ENCODE measurements at places on chromosomes 6 and 20.

GRCh38 chr6:143961886-143962878 is 45.9 kb downstream of the PLAGL1 start:
- DNase-seq = no peak

DNA sequence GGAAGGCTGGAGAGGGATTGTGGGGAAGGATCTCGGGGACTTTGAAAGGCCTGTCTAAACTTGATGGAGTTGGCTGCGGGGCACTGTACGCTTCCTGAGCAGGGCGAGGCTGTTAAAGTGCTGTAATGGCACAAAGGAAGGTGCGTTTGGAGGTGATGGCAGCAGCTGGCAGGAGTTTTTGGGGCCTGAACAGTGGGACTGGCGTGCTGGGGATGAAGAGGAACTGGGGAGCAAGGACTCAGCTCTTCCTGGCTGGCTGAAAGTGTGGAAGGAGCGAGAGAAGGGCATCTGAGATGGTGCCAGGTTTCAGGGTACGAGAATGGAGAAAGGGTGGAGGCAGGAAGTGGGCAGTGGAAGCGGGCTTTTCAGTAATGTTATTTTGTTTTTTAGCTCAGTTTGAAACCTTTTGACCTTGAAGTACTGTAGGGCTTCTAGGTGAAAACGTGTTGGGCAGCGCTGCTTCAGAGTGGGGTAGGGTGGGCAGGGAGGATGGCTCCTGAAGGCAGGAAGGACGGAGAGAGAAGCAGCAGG is 8.0 kb downstream of the TMEM181 start:
- no peak for DNase-seq

GRCh38 chr6:91281901-91282300 is 695.0 kb upstream of the MAP3K7 start:
- no peak for DNase-seq

DNA sequence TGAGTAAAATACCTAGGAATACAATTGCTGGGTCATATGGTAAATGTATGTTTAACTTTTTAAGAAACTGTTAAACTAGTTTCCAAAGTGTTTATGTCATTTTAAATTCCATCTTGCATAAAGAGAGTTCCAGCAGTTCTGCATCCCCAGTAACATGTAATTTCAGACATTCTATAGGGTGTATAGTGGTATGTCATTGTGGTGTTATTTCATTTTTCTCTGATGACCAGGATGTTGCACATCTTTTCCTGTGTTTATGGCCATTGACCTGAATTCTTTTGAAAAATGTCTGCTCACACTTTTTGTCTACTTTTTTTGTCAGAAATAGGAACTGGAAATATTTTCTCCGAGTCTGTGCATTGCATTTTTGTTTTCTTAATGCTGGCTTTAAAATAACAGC is 128.9 kb downstream of the TMEM200A start:
- DNase-seq = no peak

- DNase-seq = no peak
These were observed 4.8 kb upstream of the ATXN1 start for GRCh38 chr6:16766043-16766536.

DNA sequence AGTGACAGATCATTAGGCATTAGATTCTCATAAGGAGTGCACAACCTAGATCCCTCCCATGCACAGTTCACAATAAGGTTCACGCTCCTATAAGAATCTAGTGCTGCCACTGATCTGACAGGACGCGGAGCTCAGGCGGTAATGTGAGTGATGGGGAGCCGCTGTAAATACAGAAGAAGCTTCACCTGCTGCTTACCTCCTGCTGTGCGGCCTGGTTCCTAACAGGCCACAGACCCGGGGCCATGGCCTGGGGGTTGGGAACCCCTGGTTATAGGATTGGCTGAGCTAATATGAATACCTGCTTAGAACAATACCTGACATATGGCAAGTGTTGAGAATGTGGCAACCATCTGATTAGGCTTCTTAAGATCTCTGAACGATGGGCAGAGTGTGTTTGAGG is 2.4 kb downstream of the PNPLA1 start:
- DNase-seq = no peak

DNA sequence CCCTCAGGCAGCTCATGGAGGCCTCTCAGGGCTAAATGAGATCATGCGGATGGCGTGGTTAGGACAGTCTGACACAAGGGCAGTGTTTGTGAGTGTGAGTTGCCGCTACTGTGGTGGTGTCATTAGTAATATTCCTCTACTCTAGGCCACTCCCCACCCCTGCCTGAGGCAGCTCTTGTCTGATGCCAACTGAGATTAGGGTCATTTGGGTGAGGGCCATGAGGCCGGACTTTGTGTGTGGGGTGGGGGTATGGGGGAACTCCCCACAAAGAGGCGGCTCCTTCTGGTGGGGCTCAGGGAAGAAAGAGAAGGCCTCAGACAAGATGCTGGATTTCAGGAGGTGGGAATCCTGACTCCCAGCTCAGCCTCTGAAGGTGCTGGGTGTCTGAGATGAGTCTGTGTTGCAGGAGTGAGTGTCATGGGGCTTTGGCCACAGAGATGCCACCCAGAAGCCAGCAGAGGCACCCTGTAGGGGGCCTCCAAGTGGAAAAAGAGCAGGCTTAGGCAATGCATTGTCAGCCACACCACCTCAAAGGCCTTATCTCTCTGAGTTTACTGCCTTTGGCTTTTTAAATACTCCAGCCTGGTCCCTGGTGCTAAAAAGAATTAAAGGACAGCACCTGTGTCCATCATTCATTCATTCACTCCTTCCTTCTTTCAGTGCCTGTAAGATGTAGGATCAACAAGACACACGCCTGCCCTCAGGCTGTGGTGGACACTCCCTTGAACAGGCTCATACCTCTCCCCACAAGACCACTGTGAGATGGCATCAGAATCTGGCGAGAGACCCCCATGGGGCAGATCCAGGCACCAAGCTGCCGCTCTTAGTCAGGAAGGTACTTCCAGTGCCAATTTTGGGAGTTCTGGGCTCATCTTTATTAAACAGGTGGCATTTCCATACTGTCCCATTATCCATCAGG is 175.2 kb downstream of the MRPL14 start:
- no peak for DNase-seq

- no peak for DNase-seq
These were observed 27.4 kb upstream of the BMP5 start for GRCh38 chr6:55902796-55903195.

GRCh38 chr6:99183066-99183465 is 166.4 kb downstream of the FAXC start:
- no peak for DNase-seq

DNA sequence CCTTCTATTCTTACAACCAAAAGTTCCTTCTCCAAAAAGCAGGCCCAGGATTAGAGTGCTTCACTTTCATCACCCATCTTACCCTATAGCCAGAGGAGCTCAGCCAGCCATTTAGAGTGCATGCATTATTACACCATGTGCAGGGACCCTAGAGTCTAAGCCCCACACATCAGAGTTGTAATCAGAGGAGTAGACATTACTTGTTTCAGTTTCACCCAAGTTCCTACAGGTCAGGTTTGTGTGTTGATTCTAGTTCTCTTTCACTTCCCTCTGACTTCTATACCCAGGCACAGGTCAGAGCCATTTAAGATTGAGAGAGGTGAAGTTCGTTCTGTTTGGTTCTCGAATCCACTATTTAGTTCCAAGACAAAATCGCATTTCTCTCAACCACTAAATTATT is 16.3 kb upstream of the ARFGEF3 start:
- no peak for DNase-seq

GRCh38 chr6:56649782-56650181 is 7.1 kb upstream of the DST start:
- DNase-seq = no peak

DNA sequence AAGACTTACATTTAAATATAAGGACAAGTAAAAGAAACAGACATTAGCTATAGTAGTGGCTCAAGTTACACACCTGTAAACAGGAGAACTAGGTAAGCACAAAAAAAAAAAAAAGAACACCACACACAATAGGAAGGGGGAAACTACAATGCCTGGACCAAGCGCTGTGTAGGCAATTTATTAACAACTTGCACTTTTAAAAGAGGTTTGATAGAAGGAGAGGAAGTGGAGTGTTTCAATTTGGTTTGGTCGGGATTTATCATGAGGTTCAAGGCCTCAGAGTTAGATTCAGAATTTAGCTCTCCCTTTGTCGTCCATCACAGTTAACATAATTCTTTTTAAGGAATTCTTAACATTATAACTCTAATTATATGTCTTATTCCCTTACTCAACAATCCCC is 1.1 kb upstream of the USP49 start:
- no peak for DNase-seq

DNA sequence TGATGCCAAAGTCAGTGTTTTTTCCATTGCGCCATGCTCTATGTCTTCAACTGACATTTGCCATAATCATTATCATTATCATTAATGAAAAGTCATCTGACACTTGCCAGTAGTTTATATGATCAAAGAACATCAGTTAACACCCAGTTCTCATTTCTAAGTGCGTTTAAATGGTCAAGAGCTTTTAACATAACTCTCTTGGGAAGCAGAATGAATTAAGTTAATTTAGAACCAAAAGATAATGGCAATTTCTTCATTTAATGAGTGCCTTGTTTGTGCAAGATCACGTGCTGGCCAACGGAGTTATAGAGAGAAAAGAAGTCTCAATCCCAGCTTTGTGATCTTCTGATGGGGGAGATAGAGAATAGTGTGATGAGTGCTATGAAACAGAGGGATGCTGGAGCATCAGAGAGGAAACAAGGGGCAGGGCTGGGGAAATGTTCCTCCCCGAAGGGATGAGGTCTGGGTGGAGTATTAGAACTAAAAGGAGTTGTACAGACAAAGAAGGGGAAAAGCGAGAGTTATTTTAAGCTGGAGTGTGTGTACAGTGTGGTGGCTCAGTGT is 20.3 kb downstream of the ANKS1A start:
- no peak for DNase-seq

DNA sequence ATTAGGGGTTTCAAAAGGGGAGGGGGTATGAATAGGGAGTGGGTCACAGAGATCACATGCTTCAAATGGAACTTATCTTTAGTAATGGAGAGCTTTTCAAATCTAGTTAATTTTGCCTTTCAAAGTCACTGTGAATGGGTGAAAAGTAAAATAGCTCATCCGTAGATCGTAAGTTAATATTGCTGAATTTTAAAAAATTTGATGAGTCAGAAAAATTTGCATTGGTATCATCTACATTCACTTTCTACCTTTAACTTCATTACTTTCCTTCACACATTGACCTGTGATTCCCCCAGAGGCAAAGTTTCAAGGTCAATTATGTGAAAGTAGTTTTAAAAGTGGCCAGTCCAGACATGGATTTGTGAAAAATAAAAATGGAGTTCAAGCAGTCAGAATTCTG is 139.0 kb upstream of the SLC35B3 start:
- DNase-seq = no peak

- no peak for DNase-seq
These were observed 6.6 kb upstream of the TBC1D7 start for GRCh38 chr6:13334953-13335352.

GRCh38 chr6:111566873-111567517 is 38.7 kb downstream of the TRAF3IP2 start:
- no peak for DNase-seq

DNA sequence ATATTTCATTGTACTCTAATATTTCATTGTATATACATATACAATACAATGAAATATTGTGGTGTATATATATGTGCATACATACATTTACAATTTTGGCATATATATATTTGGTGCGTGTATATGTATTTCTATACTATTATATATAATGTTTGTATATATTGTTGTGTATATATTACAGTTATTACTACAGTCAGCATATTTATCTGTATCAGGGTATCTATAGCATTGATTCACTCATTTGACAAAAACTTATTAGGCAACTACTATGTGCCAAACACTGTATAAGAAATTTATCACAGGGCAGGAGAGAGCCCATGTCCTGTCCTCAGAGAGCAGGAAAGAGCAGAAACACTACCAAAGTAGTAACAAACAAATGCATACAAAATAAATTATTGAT is 910.6 kb downstream of the QKI start:
- DNase-seq = no peak

DNA sequence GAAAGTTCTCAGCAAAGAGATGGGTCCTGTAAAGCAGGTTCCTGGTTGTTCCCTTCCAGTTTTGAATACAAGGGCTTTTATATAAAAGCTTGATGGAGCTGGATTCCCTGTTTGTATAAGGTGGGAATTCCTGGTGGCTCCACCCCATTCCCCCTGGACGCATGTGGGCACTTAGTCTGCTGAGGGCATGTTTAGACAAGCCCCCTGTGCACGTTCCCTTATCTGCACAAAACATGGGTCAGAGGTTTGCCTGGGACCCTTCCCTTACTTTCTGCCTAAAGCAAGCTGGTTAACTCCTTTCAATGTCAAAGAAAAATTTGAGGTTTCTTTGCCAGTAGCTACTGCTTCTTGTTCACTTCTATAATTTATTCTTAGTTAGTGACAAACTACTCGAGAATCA is 181.1 kb downstream of the BCKDHB start:
- no peak for DNase-seq

Data from stimulated activated CD8-positive, alpha-beta memory T cell treated with anti-CD3 and anti-CD28 coated beads, Interleukin-2, amount 100 ng/mL, for 1 hour (primary cell).